ENCODE measurements at places on chromosomes 16 and 17. TPM values are rescaled to one million over a fixed set of nuclear protein-coding genes. Genes with fewer than 3 reads are reported as not detected.

- no peak overlapping the region for H3K4me3 ChIP-seq
- H3K27me3 ChIP-seq, result no peaks in the 10 kb centered on the region
- peaks cover 20% of the 10 kb centered on the region for H3K4me1 ChIP-seq
- DNase-seq, result peak; percentile 74
- H3K27ac ChIP-seq, result peak overlapping the region; percentile 95
These were observed 8.2 kb upstream of the COL1A1 start for GRCh38 chr17:50209472-50210239.

GRCh38 chr16:80362816-80363215 is 178.0 kb upstream of the DYNLRB2 start:
- no peak overlapping the region for H3K4me3 ChIP-seq
- H3K27ac ChIP-seq, result no peak overlapping the region
- DNase-seq, result no peak
- no peaks in the 10 kb centered on the region for H3K27me3 ChIP-seq
- H3K36me3 ChIP-seq, result no peaks in the 10 kb centered on the region

The KRT40 gene
- total RNA-seq, result not detected

The TMC7 gene
- total RNA-seq, result 10.0 TPM

The MT4 gene
- total RNA-seq, result not detected
